ENCODE measurements at places on chromosomes 1 and 21.

DNA sequence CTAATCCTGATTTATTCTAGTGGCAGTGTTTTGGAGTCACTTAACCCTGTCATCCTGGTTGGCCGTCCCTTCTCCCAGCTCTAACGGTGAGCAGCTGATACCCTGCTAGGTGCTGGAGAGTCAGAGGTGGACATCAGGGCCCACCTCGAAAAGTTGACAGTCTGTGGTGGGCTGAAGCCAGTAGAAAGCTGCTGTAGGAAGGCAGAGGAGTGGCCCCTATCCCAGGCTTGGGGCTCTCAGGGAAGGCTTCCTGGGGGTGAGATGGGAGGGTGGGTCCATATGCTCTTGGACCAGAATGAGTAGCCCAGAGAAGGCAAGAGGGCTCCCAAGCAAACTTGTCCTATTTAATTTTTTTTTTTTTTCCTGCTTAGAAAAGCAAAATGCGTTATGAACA, 475 bp upstream of the RPL5 start:
- DNase-seq, result no peak

DNA sequence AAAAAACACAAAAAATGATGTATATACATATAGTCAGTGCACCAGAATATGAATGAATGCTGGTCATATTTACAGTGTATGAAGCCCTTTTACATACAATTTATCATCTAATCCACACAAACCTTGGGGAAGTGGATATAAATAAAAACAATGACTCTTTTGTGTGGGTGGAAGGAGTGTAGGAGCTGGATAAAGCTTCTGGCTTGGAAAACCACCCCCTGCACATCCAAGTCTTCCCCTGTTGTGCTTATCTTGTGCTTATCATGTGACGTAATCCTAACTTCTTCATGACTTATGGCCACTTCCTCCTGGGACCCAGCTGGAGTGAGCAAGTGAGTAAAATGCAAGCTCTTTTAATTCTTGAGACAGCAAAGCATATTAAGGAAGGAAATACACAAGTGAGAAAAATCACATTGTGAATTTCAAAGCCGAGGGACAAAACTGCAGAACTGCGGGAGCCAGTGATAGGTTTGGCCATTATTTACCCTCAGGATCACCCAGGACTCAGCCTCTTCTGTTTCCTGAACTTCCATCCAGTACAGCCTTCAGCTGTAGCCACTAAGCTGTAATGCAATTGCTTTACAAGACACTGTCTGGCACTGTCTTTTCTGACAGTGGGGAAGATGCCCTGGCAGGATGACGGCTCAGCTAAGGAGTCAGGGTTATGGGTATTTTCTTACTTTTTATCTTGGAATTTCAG, 104.0 kb upstream of the PPM1J start:
- DNase-seq, result no peak

- no peak for DNase-seq
Observed at GRCh38 chr1:226985239-226985838, 45.2 kb downstream of the COQ8A start.

- DNase-seq, result no peak
Observed at GRCh38 chr1:77506771-77507170, 175.7 kb downstream of the ZZZ3 start.

DNA sequence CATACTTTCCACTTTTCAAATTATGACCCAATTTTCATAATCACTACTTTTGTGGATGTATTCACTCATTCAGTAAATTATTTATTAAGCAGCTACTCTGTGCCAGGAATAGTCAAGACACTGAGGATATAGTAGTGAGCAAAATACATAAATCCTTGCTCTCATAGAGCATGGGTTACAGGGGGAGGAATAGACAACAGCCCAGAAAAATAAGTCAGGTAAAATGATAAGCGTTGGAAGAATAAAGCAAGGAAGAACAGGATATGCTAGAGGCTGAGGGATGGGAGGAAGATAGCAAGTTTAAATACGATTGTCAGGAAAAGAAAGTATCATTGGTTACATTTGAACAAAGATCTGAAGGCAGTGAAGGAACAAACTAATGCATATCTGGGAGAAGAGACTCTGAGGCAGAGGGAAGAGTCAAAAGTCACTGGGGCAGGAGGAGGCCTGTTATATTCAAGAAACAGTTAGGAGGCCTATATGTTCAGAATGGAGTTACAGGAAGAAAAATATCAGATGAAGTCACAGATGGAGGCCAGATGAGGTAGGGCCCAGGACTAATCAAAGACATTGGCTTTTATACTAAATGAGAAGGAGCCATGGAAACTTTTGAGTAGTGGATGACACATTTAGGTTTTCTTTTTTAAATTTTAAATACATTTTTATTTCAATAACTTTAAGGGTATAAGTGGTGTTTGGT, 42.9 kb downstream of the SEC22B start:
- no peak for DNase-seq

GRCh38 chr1:215360758-215361157, 206.3 kb upstream of the KCTD3 start:
- DNase-seq, result no peak

DNA sequence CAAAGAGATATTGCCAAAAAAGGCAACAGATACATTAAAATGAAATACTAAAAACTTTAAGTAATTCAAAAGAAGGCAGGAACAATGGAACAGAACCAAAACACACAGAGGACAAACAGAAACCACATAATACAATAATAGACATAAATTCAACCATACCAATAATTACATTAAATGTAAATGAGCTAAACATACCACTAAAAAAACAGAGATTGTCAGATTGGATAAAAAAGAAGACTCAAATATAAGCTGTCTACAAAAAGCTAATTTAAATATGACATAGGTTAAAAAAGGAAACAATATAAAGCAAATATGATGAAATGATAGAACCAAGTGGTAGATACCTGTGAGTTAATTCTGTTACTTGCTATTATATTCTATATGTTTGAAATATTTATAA, 44.1 kb upstream of the ATP5PO start:
- no peak for DNase-seq

DNA sequence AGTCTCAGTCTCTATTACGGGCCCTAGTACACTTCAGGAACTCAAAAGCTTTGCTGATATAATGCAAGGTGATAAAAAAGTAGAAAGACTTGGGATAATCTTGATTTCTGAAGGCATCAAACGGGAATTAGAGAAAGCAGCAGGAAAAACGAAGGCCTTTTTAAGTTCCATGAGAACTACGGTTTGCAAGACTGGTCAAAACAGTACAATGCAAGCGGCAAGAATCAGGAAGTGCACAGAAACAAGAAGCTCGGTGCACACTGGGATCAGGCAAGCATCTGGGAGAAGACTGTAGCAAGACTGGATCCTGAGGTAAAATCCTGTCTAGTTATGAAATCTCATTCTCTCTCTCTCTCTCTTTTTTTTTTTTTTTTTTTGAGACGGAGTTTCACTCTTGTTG, 28.6 kb downstream of the NTMT2 start:
- no peak for DNase-seq

DNA sequence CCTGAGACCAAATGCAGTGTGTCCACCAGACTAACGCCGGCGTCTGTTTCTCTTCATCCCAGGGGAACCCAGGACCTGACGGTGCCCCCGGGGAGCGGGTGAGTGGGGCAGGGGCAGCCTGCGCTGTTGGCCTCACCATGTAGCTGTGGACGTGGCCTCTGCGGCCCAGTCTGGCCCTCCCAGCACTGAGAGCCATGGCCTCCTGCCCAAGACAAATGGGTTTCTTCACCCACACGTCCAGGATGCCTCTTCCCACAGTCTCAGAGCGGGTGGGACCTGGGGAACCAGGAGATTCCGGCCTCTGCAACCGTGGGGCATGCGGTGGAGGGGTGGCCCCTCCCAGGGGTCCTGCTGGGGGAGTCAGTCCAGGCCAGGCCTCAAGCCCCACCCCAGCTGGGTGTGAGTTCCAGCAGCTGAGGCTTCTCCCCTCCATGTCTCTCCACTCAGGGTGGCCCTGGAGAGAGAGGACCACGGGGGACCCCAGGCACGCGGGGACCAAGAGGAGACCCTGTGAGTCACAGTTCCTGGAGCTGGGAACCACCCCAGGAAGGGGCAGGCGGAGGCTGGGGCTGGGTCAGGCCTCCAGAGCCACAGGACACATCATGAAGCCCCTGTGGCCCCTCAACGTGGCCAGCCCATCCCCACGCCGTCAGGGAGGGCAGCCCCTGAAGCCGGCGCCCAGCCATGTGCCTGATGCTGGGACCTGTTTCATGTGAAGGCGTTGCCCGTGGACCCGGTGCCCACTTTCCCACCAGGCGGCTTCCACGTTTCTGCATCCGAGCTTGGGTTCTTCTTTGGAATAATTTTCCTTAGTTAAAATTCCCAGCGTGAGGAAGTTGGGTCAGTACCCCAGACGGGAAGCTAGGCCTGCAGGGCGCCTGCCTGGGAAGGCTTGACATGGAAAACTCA, 11.0 kb downstream of the COL6A1 start:
- DNase-seq, result no peak

DNA sequence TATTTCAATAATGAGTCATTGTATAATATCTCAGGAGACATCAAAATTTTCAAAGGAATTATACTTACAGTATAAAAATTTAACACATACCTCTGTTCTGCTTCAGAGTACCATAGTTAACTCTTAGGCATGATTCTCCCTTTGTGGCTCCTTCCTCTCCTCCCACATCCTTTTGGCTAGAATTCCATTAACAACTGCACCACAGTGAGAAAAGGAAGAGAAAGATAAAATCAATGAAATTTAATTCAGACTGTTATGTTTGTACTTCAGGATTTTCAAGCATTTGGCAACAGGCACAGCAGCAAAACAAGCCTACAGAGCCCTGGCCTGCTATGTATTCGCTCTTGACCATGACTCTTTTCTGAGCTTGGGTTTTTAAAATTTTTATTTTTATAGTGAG, 57.2 kb upstream of the SGIP1 start:
- no peak for DNase-seq

DNA sequence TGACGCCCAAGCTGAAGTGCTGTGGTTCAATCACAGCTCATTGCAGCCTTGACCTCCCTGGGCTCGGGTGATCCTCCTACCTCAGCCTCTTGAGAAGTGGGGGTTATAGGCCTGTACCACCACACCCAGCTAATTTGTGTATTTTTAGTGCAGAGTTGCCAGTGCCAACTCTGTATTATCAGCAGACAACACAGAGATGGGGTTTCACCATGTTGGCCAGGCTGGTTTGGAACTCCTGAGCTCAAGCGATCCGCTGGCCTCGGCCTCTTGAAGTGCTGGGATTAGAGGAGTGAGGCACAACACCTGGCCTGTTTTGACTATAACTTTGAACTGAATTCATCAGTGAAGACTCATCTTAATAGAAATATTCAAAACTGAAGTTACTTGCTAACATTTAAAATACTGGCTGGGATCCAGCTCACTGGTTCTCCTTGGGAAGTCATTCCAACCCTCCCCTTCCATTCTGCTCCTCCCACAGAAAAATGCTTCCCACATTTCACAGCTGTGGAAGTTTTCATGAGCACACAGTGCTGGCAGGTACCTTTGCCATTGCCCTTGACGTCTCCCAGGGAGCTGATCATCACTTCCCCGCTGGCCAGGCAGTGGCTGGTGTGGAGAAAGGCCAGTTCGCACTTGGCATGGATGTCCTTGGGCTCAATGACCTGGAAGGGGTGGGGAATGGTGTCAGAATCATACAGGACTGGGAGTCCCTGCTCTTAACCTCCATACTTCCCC, 4.7 kb downstream of the SELENBP1 start:
- no peak for DNase-seq

DNA sequence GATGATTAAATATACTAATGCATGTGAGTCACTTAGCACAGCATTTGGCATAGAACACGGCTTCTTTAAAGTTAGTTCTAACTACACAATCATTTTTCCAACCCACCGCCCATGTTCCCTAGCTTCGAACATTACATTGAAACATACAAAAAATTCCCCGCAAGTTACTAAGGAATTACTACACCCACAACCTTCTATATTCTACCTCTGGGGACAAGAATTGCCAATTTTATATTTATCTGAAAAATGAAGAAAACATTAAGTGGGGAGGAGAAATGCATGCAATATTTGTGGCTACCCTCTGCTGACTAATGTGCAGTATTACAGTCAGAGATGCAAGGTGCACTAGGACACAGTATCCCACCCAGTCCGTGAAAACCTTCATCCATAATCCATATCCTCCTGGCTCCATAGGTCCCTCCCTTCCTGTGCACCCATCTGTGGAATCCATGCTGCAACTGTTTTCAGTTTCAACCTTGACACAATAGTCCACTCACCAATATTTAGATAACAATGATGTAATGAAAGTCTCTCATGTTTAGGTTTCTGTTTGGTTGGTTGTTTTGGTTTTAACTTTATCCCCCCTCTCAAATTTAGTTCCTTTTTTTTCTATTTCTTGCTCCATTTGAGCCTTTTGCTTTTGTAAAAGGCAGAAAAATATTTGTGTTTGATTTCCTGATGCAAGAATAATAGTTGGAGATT, 31.6 kb downstream of the RGS5 start:
- no peak for DNase-seq

- DNase-seq, result no peak
Observed at GRCh38 chr1:195909061-195909460, 699.2 kb downstream of the KCNT2 start.

DNA sequence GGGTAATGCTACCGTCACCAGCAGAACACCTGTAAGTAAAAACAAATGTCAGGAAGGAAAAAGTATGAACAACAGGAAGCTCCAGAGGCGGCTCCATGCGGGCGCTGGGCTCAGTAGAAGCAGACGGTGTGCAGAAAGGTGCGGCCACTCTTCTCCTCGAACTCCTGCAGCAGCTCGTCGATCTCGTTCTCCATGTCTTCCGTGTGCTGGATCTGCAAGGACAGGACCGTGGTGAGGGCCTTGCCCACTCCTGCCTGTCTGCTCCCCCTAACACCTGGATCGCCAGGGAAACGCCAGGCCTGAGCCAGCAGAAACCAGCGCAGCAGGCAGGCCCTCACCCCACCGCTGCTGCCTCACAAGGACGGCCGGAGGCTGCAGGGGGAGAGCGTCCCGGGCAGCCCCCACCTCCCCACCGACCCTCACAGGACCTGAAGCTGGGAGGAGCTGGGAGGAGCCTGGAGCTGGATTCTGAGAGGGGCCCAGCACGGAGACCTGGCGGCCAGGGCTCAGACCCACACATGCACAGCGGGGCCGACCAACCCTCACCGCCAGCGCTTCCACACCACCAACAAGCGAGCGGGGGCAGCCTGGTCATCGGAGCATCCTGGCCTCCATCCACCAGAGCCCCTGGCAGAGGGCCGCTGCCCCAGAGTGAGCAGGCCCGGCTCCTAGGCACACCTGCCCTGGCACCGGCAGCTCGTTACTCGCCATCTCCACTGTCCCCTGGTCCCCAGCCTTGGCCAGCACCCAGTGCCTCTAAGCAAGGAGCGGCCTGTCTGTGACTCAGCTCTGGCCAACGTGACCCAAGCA, 1.7 kb upstream of the TMEM240 start:
- no peak for DNase-seq

GRCh38 chr1:92843046-92843423, 11.2 kb downstream of the RPL5 start:
- DNase-seq, result no peak
